ENCODE measurements at places on chromosomes 7 and 10.
A peak's percentile ranks its signal among the peaks of the same experiment; 100 is the strongest.

DNA sequence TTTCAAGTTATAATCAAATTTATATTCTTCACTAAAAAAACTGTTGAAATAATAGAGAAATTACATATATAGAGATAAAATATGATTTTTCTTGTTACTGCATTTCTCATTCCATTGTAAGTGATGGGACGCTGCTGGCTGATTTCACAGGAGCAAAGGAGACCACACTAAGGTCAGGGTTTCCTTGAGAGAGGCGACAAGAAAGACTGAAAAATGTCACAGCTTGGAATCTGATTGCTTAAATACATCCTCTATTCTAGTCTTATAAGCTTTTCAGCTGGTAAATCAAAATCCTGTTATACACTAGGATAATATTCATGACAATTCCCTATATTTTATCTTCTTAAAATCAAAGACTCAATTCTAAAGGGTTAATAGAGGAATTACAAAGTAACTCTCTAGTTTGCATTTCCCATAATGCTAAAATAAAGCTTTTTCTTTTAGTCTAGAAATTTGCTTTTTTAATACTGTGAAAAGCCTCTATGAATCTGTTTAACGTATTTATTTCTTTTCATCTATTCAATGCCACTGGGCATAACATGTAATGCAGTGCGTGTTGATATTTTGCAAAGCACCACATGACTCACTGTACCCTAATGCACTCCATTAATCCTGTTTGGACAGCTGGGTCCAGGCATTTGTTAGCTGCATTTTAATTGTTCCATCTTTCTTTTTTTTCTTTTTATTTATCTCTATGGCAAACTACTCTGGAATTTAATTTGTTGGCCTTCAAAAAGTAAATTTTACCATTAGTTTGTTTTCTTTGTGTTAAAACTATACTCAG is 81.7 kb downstream of the RNF32 start:
- DNase-seq: no peak

DNA sequence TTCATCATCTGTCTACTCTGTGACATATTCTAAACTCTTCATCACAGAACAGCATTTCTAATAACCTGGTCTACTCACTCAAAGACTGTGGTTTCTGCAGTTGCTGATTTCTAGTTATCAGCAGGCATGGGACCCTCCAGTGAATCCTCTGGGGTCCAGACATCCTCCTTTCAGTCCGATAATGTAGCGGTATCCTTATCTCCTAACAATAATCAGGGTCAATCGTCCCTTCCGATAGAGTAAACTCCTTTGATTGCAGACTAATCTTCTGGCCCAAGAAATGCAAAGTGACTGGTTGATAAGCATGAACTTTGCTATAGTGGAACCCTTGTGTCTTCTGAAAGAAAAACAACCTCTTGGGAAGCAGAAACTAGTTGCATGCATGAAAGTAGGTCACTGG is 1209.8 kb upstream of the CELF2 start:
- DNase-seq: no peak

DNA sequence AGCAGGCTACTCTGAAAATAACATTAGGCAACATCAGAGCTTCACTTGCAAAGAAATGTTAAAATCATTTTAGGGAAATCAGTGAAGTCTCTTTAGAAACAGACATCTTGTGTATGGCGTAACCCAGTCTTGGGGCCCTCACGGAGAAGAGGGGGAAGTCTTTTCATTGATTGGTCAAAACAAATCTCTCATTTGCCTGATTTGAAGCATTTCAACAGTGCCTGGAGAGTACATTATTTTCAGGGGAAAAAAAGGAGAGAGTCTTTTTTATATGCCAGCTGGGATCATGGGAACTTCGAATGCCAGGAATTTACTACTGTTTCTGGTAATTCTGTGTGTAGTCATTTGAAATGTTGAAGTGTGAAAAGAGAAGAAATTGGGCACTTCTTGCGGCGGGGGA is 471.4 kb downstream of the PLXDC2 start:
- DNase-seq: no peak

DNA sequence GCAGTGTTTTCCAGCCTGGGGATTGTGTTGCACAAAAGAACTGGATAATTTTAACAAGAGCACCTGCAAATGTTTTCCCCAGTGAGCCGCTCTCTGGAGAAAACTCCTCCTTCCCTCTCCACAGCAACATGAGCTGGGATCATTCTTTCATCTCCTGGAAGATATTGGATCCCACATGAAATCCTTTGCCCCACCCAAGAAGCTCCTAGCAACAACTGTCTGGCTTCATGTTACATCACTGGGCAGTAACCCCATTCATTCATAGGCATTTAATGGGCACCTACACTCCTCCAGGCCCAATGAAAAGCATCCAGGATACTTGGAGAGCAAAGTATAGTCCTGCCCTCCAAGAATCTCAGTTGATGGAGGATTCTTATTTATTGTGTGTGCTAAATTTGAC is 27.2 kb downstream of the LSM5 start:
- no peak for DNase-seq

GRCh38 chr10:110556969-110557601 is 10.4 kb upstream of the SMC3 start:
- peak; percentile 59 for DNase-seq

GRCh38 chr7:142176901-142177300 is 65.4 kb downstream of the MGAM2 start:
- no peak for DNase-seq

- DNase-seq: no peak
These were observed 1283.3 kb downstream of the TYW1 start for GRCh38 chr7:68279827-68280400.

DNA sequence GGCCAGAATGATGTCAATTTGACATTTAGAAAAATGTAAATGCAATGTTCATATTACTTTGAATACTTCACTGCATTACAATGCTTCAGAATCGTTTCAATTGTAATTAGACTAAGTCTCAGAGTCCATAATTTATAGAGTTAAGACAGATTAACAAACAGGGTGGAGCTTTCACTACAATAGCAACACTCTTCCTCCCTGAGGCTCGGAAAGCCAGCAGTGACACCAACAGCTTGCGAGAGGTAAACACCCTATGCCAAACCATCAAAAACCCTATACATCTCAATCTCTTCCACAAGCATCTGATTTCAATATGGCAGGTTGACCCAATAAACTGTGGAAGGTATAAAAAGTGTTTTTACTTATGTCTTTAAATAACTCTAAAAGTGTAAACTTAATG is 72.2 kb downstream of the DOCK4 start:
- no peak for DNase-seq

- no peak for DNase-seq
These were observed 70.2 kb upstream of the KLF14 start for GRCh38 chr7:130804220-130804619.

GRCh38 chr10:99852481-99853213 is 70.2 kb downstream of the ABCC2 start:
- DNase-seq: no peak

GRCh38 chr7:123797673-123798531 is 47.1 kb upstream of the HYAL4 start:
- peak; percentile 64 for DNase-seq

DNA sequence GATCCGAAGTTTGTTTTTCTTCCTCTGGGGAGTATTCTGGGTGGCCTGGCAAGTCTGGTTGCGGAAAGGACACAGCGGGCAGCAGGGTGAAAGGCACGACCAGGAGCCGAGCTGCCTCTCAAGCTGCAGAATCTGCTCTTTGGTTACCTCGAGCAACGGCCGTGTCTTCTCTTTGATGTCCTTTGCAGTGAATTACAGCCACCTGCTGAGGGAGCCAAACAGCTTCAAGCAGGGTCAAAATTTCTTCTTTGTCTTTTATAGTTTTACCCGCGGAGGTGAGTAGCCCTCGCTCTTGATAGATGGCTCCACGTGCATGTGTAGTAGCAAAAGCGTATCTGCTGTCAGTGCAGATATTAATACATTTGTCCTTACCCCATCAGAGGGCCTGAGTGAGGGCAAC is 177.3 kb upstream of the MBL2 start:
- peak; percentile 3 for DNase-seq

DNA sequence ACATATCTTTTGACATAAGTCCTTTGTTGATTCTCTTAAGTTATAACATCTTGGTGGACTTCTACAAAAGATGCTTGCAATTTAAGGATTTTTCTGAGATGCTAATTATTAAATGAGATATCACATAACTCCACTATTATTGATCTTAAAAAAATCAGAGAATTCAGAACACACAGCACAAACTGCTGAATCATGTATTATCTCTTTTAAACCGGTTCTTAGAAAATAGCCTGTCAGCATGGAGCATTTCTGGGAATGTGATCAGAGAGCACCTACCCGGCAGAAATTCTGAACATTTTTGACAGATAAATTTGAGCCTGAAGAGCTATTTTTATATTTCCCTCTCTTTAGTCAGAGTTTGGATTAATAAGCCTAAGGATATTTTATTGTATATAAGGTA is 50.2 kb upstream of the PCLO start:
- DNase-seq: no peak

- no peak for DNase-seq
These were observed 1180.4 kb downstream of the CNTNAP2 start for GRCh38 chr7:147296986-147297385.

DNA sequence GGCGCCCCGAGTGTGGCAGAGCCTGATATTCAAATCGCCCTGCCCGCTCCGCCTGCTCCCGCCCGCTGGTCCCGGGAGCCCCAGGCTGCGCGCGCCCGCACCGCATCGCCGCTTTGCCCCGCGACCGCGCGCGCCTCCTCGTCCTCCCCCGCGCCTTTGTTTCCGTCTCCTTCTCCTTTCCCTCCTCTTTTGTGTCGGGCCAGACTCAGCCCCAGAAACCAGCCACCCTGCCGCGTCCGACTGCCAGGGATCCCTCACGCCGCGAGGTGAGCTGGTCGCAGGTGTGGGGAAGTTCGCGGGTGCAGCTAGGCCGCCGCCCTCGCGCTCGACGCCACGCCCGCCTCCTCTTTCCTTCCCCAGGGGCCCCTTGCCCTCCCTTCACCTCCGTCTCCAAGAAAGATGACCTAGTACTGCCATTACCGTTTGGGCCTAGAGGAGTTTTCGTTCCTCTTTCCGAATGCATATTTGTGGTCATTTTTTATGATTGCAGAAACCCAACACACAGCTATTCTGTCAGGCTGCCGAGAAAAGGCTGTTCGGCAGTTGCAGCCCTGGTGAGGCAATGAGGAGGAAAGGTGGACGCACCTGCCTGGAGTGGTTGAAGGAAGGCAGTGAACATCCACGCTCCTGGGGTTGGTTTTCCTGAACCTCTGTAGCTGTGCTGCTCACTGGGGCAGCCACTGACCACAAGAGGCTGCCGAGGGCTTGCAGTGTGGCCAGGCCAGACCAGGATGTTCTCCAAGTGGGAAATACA is 107.3 kb downstream of the SNX10 start:
- DNase-seq: no peak

GRCh38 chr7:116977172-116977571 is 23.9 kb downstream of the ST7 start:
- DNase-seq: no peak

- no peak for DNase-seq
These were observed 28.2 kb downstream of the TAS2R41 start for GRCh38 chr7:143505838-143506237.
